Stimulated activated CD8-positive, alpha-beta memory T cell treated with anti-CD3 and anti-CD28 coated beads, Interleukin-2, amount 100 ng/mL, for 48 hours (primary cell): ENCODE measurements at places on chromosomes 16 and 17.

- no peak for DNase-seq
These were observed 13.6 kb upstream of the PPM1D start for GRCh38 chr17:60586288-60586974.

GRCh38 chr17:58974354-58974753 is 132.3 kb downstream of the TRIM37 start:
- no peak for DNase-seq

DNA sequence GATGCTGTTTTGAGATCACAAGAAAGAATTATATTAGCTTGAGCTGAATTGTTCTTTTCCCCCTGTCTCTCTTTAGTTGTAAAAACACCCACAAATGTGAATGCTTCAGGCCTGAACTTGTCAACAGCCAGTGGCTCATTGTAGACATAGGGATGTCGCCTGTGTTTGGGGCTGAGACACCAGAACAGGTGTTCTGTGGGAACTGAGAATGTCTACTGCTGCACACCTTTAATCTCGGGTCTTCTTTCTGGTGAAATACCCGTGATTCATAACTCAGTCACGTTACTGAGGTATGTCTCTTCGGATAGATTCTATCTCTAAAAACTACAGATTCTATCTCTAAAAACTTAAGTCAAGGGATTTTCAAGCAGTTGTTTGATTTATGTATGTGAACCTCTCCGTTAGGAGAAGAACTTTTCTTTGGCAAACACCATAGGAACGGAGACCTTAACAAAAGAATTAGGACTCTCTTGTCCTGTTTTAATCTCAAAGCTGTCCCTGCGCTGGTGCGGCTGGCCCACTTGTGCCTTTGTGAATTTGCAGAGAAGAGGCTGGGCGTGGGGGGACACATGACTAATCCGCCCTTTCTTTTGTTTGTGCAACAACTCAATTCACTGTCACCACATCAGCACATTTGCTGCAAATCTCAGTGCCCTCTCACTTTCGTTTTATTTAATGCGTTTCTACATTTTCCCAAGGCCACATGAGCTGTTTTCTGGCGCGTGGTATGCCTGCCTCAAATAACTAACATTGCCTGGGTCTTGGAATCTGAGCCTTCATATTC is 643.0 kb downstream of the MAF start:
- no peak for DNase-seq

- DNase-seq, result no peak
These were observed 163.0 kb upstream of the CDH5 start for GRCh38 chr16:66203476-66203875.

DNA sequence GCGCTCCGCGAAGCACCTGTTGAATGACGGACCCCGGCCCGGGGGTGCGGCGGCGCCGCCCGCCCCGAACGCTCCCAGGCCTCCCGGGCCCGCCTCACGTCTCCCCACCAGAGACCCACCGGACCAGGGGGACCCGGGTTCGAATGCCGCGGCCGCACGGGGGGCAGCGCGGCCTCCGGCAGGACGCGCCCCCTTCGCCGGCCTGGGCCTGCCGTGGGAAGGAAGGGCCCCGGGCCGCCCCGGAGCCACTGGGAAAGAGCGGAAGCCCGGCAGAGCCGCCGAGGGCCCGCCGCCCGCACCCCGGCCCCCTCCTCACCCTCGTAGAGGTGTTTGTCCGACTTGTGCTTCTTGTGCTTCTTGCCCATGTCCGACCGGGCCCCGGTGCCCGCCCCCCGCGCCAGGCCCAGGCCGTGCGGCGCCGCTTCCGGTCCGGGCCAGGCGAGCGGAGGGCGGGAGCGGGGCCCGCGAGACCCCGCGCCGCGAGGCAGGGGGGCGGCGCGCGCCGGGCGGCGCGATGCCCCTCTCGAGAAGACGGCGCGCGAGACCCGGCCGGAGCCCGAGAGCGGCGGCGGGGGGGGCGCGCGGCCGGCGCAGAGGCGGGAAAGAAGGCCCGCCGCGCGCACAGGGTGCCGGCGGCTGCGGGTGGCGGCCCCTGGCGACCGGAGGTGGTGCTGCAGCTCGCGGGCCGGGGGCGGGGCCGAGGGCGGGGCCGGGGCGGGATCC is at the start of gene BRD7:
BRD7 (minus strand) TSS at position 579 of the 723 bp plus-strand sequence; CDS start at position 365, 214 bp downstream.
- peak; percentile 38 for DNase-seq

DNA sequence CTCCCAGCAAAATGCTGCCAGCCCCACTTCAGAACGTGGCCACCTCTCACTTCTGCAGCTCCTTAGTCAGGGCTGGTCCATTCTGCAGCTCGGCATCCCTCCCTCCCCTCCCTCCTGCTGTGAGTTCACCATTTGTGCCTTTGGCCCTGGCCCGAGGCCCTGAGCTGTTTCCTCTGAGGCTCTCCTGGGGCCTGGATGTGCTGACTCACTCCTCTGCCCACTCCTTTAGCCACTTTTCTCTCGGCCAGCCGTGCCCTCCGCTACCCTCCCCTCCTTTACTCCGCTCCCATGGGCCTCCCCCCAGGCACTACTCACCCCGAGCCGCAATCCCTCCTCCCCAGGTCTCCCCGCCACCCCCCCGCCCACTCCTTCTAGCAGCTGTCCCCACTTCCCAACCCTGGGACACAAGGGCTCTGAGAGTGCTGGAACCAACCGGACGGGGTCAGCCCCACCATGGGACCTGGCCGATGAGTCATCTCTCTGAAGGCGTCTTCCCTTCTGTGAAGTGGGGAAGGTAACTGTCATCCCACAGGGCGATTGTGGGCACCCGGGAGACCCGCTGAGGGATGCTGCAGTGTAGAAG is 11.5 kb downstream of the KCNG4 start:
- no peak for DNase-seq

GRCh38 chr16:86072328-86073102 is 173.6 kb downstream of the IRF8 start:
- DNase-seq, result peak; percentile 17

- no peak for DNase-seq
These were observed 1.4 kb downstream of the THUMPD1 start for GRCh38 chr16:20740007-20740883.

GRCh38 chr17:35534576-35535093 is 2.8 kb downstream of the SLFN12L start:
- no peak for DNase-seq

DNA sequence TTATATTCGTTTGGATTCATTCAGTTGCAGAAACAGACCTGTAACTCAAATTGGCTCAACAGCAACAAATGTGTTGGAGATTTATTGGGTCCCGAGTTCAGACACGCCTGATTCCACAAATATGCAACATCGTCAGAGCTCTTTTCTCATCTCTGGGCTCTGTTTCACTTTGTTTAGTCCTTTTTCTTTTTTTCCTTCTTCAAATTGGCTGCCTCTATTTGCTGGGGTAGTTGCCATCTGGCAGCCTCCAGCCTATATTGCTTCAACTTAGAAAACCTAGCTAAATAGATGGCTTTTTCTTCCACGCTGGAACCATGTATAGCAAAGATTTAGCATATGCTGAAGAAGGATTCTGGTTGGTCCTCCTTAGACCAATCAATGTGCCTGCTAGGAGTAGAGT is 398.5 kb downstream of the RBFOX1 start:
- no peak for DNase-seq

DNA sequence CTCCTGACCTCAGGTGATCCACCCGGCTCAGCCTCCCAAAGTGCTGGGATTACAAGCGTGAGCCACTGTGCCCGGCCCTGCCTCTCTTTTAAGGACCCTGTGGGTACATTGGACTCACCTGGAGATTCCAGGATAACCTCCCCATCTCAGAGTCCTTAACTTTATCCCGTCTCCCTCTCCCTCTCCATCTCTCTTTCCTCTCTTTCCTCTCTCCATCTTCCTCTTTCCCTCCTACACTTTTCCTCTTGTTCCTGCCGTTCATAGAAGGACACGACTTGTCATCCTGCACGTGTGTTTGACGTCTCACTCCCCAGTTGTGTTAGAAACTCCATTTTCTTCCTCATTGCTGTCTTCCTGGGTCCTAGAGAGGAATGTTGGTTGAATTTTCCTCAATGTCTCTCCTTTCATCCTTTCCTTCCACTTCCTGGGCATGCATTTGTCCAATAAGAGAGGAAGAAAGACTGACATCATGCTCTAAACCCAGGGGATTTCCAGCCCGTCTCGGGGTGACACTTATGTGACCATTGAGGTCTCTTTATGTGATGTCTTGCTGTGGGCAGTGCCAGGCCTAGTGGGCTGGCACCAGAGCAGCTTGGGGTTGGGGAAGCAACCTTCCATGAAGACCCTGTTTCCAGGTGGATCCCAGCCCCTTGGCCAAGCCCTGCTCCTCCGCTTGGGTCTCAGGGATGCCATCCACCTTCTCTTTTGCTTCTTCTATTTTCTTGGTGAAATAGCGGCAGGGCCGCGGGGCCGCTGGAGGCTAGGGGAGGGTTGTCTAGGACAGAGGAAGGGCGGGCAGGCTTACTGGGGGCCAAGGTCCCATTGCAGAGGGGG is 39.8 kb upstream of the IRF8 start:
- DNase-seq, result no peak

DNA sequence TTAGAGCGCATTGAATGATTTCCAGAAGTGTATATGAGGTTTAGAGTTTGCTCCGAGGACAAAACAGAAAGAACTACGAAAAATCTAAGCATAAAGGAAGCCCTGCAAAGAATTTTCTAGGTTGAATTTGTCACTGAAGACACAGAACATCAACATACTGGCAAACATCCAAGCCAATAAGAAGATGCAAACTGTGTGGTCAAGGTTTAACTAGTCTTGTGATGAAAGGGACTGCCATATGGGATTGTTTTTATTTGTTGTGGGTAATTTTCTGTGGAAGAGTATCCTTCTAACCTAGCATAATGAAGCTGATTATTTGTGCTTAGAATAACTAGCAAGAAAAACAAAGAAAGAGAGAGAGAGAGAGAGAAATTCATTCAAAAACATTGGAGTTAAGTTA is 492.0 kb upstream of the ERCC4 start:
- DNase-seq, result no peak

- no peak for DNase-seq
These were observed 19.3 kb downstream of the FCSK start for GRCh38 chr16:70473446-70474319.

GRCh38 chr16:4892361-4893102 is 44.4 kb downstream of the PPL start:
- no peak for DNase-seq

- DNase-seq, result no peak
These were observed 76.7 kb upstream of the CBX4 start for GRCh38 chr17:79915850-79916430.
